ENCODE measurements at places on chromosomes 6 and 20.

DNA sequence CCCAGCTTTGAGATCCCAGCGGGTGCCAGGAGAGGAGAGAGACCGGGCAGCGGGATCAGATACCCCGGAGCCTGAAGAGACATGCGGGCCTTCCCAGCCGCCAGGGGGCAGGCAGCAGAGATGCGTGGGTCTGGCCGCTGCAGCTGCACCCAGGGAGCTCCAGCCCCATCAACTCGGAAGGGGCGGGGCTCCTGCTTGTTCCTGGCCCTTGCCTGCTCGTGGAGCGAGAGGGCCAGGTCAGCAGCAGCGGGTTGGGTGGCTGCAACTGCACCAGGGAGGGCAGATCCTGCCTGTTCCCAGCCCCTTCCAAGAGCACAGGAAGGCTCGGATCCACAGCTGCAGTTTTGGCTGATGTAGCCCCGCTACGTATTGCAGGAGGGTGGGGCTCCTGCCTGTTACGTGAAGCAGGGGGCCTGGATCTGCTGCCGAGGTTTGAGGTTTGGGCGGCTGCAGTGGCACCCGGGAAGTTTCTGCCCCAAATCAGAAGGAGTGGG lies 532.8 kb downstream of the RFPL4B start:
- no peak for DNase-seq

GRCh38 chr6:25061289-25061936 lies 125.7 kb upstream of the RIPOR2 start:
- DNase-seq, result no peak

DNA sequence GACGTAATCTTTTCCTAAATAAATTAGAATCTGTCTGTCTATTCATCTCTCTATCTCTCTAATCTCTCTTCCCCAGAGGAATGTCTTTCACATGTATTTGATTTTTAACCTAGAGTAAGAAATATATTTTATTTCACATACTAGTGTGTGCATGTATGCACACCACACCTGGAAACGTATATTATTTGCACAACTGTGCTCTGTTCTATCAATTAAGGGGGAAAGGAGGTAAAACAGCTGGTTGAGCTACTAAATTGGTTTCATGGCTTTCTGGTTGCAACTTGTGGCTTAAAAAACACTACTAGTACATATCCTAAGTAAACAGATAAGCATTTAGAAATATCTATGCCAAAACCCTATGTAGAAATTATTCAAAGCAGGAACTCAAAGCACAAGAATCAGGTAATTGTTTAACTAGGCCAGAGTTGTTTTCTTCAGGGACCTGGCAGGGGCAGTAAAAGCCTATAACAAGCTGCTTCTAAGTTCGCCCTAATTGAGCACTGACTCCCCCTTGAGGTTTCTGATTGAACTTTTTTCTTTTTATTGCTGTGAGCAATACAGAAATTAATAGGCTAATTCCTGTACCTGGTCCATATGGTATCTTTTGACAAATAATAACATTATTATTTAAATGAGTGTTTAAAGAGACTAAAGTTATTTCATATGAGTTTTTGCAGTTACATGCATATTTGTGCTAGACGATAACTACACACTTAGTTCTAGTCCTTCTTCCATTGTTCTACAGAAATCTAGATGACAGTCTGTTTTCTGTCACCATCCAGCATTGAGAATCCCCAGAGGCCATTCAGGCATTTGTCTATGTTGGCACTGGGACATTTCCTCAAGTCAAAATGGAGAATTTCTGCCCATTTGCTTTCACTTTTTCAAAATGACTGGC lies 88.6 kb downstream of the MCHR2 start:
- no peak for DNase-seq

GRCh38 chr6:27161946-27162603 lies 85.4 kb upstream of the PRSS16 start:
- no peak for DNase-seq

DNA sequence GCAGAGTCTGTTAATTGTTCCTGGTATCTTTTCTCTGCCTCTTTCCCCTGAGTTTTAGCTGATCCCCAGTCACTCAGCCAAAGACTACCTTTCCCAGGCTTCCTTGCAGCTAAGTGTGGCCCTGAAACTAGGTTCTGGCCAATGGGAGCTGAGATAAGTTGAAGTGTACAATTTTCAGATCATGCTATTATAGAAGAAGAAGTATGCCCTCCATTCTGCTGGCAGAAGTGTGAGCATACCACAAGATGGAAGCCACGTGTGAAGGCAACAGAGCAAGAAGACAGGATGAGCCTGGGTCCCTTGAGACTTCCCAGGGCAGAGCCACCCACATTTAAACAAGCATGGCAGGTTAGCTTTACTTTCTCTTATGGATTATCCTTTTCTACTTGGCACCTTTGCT lies 273.2 kb downstream of the HIVEP2 start:
- DNase-seq, result no peak

GRCh38 chr20:64223526-64224067 lies 32.0 kb upstream of the PCMTD2 start:
- no peak for DNase-seq

GRCh38 chr6:44697327-44697726 lies 309.8 kb downstream of the CDC5L start:
- DNase-seq, result no peak

DNA sequence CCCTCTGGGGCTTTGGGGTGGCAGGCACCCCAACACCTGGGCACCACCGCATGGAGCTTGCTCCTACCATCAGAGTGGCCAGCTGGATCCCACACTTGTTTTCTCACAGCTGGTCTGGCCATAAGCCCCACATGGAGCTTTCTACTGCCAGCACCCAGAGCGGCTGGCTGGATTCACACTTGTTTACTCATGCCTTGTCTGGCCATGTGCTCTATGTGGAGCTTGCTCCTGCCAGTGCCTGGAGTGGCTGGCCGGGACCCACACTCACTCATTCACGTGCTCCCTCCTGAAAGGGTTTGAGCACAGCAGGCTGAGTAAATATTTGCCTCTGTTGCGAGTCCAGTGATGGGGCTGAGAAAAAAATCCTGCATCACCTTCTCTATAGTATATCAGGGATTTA lies 487.0 kb downstream of the CD109 start:
- DNase-seq, result no peak

- DNase-seq, result no peak
Observed at GRCh38 chr6:31705931-31706330, 735 bp upstream of the LY6G6F start.

DNA sequence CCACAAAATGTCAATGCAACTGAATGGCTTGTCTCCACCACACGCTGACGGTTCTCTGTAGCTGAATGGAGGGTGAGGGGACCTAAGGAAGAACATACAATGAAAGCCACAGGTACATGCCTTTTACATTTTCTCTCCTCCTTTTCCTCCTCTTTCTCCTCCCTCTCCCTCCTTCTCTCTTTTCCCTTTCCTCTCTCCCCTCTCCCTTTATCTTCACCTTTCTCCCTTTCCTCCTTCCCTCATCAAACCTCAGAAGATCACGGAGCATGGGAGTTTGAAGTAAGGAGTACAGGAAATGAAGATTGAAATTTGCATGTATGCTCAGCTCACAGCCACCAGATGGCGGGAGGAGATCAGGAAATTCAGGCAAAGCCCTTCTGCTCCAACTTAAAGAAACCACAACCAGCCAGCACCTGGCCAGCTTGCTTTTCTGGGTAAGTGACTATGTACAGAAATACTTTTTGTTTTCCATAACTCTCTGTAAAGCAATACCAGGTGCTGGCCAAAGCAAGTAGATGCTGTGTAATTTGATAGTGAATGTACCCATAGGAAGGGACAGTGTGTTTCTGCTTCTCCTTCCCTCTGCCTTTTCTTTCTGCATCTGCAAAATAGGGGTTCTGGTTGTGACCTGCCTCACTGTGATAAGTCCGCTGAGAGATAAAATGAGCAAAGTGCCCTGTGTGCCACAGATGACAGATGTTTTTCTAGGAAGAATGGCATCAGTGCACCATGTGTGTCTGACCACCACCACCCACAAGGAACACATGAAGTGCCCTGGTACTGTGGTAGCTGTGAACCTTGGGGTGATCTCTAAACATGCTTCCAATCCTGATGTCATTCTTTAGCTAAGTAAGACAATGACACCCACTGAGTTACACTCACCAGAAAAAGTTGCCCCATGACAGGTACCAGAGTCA lies 18.6 kb upstream of the FOXO3 start:
- DNase-seq, result no peak

DNA sequence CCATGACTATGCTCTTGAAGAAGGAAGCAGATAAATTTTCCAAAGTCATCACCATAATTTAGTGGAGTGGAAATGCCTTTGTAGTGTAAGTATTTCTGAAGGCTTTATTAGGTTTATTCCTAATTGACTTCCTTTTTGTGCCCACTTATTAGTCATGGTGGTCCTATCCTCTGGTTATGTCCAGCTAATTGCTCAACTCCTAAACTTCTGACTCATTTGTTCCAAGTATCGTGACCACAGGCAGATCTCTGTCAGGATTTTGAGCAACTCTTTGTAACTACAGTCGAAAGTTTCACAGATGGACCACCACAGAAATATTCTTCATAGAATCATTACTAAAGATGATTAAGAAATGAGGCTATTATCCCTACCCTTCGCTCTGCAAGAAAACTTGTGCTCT lies 315.6 kb upstream of the PTCHD4 start:
- DNase-seq, result no peak

GRCh38 chr6:4645713-4646360 lies 130.4 kb upstream of the CDYL start:
- no peak for DNase-seq

GRCh38 chr20:10090588-10091166 lies 55.9 kb downstream of the ANKEF1 start:
- no peak for DNase-seq

DNA sequence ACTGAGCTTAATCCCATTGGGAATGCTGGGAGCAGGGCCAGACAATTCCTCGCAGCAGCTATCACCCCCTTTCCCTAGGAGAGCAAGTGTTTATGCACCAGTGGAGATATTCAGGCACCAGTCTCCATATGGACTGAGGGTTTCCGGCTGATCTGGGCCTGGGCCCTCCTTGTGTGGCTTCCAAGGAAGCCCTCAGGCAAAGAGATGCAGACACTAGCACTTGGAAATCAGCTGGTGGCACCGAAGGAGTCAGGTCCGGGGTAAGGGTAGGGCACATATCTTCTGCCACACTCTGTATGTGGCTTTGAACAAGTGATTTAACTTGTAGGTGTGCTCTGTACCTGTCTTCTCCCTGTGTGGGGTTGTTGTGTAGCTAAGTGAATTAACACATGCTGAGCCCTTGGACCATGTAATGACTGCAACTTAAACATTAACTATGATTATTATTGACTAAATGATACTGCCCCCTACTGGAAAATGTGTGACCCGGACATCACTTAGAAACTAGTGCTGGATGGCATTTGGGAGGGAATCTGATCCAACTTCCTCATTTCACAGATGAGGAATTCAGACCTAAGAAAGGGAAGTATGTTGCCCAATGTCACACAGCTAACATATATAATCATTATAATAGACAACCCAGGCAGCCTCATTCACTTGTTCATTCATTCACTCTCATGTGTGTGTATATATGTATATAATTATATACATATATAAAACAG lies 19.3 kb upstream of the WFDC2 start:
- DNase-seq, result no peak

DNA sequence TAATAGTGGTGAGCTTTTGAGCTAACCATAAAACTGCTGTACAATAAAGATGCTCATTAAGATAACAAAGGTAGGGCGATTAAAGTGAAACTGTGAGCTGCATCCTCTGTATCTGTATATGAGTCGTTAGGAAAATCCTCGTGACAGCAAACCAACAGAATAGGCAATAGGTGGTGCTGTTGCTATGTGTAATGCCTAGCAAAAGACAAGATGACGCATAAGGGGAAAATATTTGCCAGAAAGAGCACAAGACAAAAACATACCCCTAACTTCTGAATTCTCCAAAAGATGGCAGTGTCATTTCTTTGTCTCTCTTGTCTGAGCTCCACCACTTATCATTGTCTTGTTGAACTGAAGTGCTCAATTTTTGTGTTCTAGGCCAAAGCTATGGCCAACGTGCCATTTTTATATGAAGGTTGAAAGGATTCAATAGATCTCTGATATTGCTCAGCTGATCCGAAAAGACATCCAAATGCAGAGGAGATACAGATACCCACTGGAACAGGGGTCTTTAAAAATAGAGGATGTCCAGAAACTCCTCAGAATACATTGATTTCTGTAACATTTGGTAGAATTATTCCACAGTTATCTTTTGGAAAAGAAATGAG lies 56.3 kb upstream of the ANKEF1 start:
- DNase-seq, result peak; percentile 14

DNA sequence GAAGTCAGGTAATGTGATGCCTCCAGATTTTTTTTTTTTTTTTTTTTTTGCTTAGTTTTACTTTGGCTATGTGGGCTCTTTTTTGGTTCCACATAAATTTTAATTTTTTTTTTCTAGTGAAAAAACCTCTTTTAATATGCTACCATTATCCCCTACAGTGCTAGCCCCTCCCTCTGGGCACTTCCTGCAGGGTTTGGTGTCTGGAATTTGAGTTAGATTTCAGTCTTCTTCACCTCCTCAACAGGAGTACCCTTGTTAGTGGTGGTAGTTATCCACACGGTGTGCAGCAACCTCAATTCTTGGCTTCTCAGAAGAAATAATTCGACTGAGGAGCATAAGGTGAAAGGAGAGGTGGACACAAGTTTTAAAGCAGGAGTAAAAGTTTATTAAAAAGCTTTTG lies 128.8 kb upstream of the SYNCRIP start:
- DNase-seq, result no peak

DNA sequence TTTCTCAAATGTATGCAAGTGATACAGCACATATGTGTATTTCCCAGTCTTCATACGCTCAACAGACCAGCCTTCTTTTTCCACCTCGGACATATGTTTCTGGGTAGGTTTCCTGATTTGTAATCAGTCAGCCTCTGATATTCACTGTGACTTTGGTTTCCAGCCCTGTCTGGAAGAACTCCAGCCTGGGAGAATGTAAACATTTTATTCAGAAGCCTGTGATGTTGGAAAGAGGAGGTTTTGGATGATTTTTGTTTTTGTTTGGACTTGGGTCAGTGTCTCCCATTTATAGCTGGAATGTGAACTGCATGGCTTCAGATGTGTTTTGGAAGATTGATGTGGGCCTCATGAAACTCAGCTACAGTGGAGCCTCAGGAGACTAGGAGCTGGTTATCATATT lies 172.2 kb upstream of the CENPW start:
- DNase-seq, result no peak

DNA sequence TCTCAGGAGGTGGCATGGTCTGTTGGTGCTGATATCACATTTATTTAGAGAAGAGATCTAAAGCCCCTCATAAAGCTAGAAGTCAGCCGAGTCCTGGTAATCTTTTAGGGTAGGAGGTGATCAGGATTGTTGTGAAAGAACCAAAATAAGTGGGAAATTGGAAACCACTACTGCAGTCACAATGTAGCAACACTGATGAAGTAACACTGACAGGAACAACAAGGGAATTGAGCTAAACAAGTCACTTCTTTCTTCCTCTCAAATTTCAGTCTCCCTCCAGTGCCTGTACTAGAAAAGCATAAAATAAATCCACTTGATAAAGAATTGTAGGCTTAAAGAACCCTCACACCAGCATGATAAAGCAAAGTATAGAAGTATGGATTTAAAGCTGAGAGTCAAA lies 1509.0 kb downstream of the GRIK2 start:
- DNase-seq, result no peak

- DNase-seq, result no peak
Observed at GRCh38 chr6:169971081-169971861, 219.8 kb downstream of the ERMARD start.
